Breast epithelium (tissue), 4 donors: ENCODE measurements at places on chromosomes 6 and 20.

- DNase-seq = no peak
Measured at GRCh38 chr6:98976674-98977385, 29.1 kb upstream of the FBXL4 start.

- DNase-seq = no peak
Measured at GRCh38 chr20:53296025-53296424, 297.6 kb downstream of the ZNF217 start.

DNA sequence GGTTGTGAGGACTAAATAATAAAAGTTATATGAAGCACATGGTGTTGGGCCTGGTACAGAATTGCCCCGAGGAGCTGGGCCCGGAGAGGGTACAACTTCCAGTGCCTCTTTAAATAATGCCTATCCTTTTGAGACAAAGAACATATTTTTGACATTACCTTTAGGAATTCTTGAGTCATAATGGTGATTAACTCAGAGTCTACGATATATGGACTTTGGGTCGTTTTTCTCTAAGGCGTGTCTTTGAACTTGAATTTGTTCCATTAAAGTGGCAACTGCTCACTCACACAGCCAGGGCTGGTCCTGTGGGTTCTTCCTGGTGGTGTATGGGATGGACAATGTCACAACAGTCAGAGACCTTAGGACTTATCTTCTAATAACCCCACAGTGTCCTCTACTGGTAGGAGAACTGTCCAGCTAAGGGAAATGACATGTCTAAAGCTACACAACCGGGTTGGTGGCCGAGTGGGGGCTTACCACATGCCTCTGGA, 106.5 kb downstream of the CDC5L start:
- no peak for DNase-seq

- DNase-seq = no peak
Measured at GRCh38 chr6:138991206-138991605, 3.2 kb upstream of the REPS1 start.

DNA sequence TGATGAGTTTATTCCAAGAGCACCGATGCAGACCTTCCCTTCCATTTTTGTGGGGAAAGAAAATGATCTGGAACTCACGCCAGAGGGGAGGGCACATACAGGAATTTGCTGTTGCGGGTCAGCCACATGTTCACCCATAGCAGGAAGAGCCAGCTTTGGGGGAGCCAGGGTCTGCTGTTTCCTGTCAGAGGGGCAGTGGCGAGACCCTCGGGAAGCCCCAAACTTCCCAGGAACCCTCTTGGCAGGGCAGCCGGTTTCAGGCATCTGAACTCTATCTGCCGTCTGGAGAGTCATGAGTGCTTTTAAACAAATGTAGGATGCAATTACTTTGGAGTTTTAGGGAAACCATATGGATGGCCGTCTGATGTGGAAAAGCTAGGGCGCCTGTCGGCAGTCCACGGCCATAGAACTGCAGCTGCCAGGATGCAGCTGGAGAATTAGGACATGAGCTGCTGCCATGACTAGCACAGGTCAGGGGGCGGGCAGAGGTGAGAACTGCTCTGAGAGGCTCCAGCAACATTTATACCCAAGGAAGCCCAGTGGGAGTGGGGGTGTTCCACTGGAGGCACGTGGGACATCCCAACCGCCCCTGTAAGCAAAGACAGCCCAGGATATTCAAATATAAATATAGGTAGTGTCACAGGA, 14.8 kb upstream of the SERPINB9 start:
- no peak for DNase-seq

- no peak for DNase-seq
Measured at GRCh38 chr6:94052749-94053148, 633.4 kb upstream of the EPHA7 start.

GRCh38 chr20:48683467-48684175, 144.2 kb downstream of the PREX1 start:
- no peak for DNase-seq

GRCh38 chr20:36926653-36927200, 24.8 kb downstream of the SAMHD1 start:
- DNase-seq = no peak

GRCh38 chr6:40331545-40331944, 255.6 kb downstream of the LRFN2 start:
- no peak for DNase-seq

DNA sequence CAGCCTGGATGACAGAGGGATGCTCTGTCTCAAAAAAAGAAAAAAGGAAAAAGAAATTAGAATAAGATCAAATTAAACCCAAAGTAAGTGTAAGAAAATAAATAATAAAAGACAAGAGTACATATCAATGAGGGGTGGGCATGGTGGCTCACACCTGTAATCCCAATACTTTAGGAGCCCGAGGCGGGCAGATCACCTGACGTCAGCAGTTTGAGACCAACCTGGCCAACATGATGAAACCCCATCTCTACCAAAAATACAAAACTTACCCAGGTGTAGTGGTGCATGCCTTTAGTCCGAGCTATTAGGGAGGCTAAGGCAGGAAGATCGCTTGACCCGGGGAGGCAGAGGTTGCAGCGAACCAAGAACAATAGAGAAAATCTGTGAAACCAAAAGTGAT, 14.9 kb upstream of the STAU1 start:
- DNase-seq = no peak

GRCh38 chr6:28802417-28803336, 121.1 kb downstream of the TRIM27 start:
- DNase-seq = no peak

- no peak for DNase-seq
Measured at GRCh38 chr6:81773887-81774286, 21.4 kb upstream of the TENT5A start.
